ENCODE measurements at places on chromosomes 7 and 10. TPM values are rescaled to one million over a fixed set of nuclear protein-coding genes. Genes with fewer than 3 reads are reported as not detected.

Gene CALU
- total RNA-seq, result 34.3 TPM

Gene MBL2
- total RNA-seq, result not detected

GRCh38 chr7:11650030-11650429, 182.0 kb downstream of the THSD7A start:
- DNase-seq, result no peak
- H3K36me3 ChIP-seq, result no peaks in the 10 kb centered on the region

GRCh38 chr10:78225594-78225993, 191.9 kb downstream of the RPS24 start:
- no peaks in the 10 kb centered on the region for H3K36me3 ChIP-seq
- peaks cover 8% of the 10 kb centered on the region for H3K27me3 ChIP-seq
- DNase-seq, result no peak
- no peaks in the 10 kb centered on the region for H3K4me1 ChIP-seq

Gene DGKB
- not detected for total RNA-seq

- H3K4me1 ChIP-seq, result no peaks in the 10 kb centered on the region
- no peak overlapping the region for H3K27ac ChIP-seq
- H3K36me3 ChIP-seq, result no peaks in the 10 kb centered on the region
- H3K27me3 ChIP-seq, result peaks cover 32% of the 10 kb centered on the region
- no peak overlapping the region for H3K4me3 ChIP-seq
- no peak for DNase-seq
Measured at GRCh38 chr10:96357038-96357620, 1.7 kb downstream of the OPALIN start.

DNA sequence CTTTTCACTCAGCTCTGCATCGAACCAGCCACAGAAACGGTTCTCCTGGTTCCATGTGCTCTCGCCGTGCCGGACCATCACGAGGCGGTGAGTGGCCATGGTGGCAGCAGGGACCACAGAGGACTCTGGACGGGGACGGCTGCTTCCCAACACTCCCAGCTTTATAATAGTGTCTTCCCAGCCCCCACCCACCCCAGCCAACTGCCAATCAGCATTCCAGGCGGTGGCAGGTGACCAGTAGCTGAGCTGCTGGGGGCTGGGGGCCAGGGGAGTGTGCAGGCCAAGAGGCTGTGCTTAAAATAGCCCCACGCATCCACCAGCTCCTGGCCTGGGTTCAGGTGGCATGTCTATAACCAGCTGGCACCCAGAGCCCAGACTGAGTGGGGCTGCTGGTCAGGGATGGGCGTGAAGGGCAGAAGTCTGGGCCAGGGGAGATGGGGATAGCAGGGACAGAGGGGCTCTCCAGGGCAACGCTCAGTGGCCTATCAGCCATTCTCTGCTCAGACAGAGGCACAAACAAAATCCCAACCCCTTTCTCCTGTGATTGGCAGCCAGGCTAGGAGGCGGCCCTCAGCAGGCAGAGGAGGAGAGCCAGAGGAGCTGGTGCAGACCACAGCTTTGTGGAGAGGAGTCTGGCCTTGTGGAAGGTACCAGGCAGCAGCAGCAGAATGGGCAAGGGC, at the start of gene PGAM2:
PGAM2 (minus strand) TSS at position 137 of the 680 bp plus-strand sequence; CDS start at position 99, 38 bp downstream.
- no peak within 1 kb of the TSS for H3K4me3 ChIP-seq
- H3K27me3 ChIP-seq, result no peaks in the 10 kb centered on the region
- H3K27ac ChIP-seq, result no peak within 1 kb of the TSS
- H3K36me3 ChIP-seq, result peaks cover 12% of the 10 kb centered on the region
- DNase-seq, result no peak

Gene AKR1D1
- not detected for total RNA-seq

DNA sequence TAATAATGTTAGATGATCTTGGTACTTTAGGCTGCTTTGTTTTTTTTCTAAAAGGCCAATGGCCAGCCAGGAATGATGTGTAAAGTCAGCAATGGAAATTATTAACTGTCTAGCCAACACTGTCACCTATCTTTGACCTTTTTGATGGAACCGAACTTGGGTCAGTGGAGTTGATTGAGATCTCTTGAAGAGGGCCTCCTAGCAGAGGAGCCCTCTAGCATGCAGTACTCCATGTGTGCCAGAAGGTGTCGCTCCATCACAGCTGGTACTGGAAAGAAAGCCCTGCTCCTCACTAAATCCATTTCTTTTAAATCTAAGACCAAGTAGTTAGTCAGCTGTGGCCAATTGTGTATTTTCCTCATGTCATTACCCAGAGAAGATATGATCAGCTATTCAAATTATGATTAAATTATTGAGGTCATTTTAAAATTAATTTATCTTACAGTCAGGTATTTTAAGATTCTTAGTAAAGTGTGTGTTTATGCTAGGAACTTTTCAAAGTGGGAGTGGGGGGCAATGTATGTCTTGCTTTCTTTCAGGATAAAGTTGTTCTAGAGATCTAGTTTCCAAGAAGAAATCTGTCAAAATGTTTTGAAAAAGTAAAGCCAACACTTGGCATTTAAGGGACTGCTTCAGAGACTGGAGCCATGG, 33.1 kb upstream of the CROT start:
- no peak overlapping the region for H3K27ac ChIP-seq
- no peaks in the 10 kb centered on the region for H3K4me1 ChIP-seq
- peak; percentile 54 for DNase-seq

Gene TMEM196
- total RNA-seq, result not detected

DNA sequence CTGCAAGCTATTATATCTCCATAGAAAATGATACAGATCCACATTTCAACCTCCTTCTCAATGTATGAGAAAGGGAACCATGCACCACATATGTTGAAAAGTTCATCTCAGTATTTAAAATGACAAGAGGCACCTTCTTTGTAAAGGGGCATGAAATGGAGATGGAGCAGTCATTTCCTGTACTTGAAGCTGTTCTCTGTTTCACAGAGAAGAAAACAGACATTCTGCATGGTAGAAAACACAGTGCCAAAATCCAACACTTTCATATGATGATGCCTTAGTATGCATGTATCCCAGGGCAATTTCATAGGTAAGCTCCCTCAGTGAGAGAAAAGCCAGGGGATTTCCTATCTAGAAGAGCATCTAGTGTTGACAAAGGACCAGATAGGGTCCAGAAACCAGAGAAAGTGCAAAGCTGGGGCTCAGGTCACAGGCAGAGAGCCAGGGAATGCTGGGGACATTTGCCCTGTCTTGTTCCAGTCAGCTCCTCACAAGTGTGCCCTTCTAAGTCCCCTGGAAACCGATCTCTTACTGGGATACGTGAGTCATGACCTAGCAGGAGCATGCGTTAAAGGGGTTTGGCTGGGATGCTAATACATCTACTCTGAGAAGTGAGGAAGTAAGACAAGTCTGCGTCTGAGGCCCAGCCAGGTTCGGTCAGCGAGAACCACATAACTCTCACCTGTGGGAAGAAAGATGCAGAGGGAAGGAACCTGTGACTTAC, 118.7 kb downstream of the ICA1 start:
- H3K4me3 ChIP-seq, result no peak overlapping the region
- H3K4me1 ChIP-seq, result peaks cover 8% of the 10 kb centered on the region
- no peak for DNase-seq
- peaks cover 4% of the 10 kb centered on the region for H3K27me3 ChIP-seq
- no peaks in the 10 kb centered on the region for H3K36me3 ChIP-seq
- no peak overlapping the region for H3K27ac ChIP-seq

Gene TSPAN12
- total RNA-seq, result not detected

GRCh38 chr7:5533821-5534367, 110.3 kb upstream of the TNRC18 start:
- H3K27me3 ChIP-seq, result peaks cover 3% of the 10 kb centered on the region
- peaks cover 11% of the 10 kb centered on the region for H3K36me3 ChIP-seq
- no peak overlapping the region for H3K27ac ChIP-seq

Gene OPN1SW
- not detected for total RNA-seq

Gene STAG3
- total RNA-seq, result 12.9 TPM
